ENCODE measurements at places on chromosomes 13 and 19.

DNA sequence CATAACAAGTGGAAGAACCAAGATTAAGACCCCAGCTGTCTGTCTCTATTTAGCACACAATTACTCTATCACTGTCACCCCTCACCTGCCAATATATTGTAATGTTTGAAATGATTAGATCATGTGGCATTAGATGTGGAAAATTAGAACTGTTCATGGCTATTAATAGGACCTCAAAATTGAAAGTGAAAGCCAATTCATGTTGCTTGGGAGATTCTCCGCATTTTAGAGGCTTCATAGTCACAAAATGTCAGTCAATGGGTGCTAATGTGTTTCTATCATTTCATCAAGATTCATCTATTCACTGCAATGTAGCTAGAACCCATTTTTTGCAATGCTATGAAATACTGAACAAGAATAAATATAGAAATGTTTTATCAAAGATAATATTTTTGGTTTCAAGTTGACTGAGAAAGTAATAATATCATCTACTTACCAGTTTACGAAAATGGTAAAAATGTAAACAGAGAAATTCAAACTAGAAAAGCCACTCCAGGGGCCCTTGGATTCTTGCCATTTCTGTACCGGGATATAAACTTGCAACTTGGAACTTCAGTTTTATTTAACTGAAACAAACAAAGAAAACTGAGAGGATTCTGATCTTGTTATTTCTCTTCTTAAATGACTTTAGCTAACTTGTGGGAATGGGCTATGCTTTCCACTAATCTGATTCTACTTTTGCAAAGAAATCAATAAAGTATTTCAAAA is 388.6 kb downstream of the DCT start:
- no peak for DNase-seq

DNA sequence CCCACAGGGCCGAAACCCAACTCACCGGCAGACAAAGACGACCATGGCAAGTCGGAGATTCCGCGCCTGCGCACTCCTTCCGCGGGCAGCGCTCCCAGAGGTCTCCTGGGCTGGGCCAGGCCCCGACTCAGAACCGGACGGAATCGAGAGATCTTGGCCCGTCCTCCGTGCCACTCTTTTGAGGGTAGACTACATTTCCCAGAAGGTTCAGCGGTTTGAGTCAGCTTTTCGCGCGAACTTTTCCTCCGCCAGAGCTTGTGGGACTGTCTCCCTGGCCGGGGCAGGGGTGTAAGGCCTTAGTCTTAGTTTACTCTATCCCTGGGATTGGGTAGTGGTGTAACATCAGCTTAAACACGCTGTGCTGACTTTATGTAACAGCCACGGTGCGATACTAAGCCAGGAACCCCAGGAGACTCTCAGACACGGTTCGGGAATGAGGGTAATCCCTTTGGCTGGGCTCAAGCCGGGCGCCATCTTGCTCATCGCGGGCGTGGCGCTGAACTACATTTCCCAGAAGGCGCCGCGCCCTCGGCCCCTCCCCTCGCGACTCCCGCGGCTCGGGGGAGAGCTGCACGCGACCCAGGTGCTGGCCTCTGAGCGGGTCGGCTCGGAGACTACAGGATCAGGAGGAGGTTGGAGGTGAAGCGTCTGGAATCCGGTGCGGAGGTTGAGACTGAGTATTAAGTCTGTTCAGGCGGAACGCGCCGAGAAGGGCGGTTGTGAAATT is at the start of gene ZNF260:
Gene ZNF260 (minus strand): TSS at position 78 of the 727 bp plus-strand sequence. CDS start 13,033 bp downstream, outside the sequence.
- peak; percentile 91 for DNase-seq

GRCh38 chr13:113863524-113864272 is at the start of gene GAS6:
Gene GAS6, minus strand, starts transcription at chr13:113864076. Its CDS starts 156 bp downstream, at chr13:113863920.
- DNase-seq: no peak

- DNase-seq: no peak
Measured at GRCh38 chr19:49335784-49336481, 727 bp downstream of the CD37 start.

DNA sequence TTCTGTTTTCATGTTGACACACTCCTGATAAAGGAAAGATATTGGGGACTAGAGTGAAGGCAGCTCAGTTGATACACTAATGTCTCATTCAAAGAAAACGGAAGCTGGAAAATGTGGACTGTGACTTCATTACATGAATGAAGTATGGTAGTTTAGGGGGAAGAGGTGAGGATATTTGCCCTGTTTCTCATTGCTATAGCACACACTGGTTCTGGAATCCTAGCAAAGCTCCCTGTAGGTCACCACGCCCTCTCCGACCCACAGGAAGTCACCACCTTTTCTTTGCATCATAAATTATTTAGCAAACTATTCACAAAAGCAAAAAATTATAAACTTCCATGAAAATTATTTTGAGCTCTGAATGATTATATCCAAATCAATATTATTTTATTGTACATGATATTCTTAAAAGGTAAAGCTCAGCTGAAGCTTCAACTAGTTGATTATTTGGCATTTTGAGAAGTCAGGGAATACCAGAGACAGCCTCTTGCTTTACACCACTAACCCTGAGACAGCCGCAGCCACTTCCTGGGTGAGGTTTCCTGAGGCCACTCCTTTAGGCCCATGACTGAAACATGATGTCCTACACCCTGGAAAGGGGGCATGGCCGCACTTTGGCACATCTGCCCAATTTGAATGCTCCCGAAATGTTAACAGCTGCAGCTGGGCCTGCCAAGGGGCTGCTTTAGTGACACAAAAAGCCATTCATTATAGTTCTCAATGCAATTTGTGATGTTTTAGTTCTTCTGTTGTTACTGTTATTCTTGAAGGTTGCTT is 50.0 kb upstream of the WDFY2 start:
- DNase-seq: peak; percentile 41

- no peak for DNase-seq
Measured at GRCh38 chr13:35865341-35866240, 265.6 kb downstream of the DCLK1 start.

- no peak for DNase-seq
Measured at GRCh38 chr19:39796000-39796498, 17.4 kb downstream of the LEUTX start.

DNA sequence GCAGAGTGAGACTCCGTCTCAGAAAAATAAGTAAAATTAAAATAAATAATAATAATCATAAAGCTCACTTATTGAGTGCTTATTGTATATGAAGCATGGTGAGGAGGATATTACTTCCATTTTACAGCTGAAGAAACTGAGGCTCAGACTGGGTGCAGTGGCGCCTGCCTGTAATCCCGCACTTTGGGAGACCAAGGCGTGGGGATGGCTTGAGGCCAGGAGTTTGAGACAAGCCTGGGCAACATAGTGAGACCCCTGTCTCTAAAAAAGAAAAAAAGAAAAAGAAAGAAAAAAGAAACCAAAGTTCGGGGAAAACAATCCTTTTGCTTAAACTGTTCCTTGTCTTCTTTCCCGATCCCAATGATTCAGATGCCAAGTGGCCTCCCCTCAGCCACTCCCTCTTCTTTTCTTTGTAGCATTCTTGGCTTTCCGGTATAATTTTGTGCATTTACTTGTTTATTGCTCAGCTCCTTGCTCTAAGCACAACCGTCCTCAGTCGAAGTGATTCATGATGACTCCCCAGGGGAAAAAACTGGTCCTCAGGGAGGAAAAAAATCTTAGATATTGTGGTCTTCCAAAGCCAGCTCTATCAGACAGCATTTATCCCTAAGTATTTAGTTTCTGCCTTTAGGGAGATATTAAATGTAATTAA is 965 bp upstream of the EIF3G start:
- no peak for DNase-seq

GRCh38 chr13:50401721-50402465 is 386.6 kb downstream of the KCNRG start:
- no peak for DNase-seq

DNA sequence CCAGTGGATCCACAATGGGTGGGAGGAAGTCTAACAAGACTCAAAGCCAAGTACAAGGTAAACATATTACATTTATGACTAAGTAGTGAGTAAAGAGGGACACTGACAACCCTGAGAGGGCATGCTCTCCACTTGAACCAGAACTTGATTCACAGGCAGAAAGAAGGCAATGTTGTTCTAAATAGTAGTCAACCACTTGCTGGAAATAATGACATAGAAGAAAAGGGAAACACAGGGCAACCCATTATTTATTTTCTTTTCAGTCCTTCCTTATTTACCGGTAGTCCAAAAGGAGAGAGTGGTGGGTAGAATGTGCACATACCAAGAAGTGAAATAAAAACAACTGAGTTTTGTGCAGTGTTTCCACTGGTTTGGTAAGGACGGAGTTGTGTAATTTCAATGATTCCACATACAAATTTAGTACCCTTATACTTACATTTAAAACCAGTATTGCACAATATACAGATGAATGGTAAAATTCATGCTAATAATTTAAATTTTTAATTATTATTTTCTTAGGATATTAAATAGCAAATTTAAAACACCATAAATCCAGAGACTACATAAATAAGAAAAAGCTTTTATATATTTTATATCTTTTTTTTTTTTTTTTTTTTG is 65.9 kb downstream of the ENOX1 start:
- no peak for DNase-seq

GRCh38 chr13:111130116-111130508 is 15.0 kb downstream of the ARHGEF7 start:
- DNase-seq: no peak

DNA sequence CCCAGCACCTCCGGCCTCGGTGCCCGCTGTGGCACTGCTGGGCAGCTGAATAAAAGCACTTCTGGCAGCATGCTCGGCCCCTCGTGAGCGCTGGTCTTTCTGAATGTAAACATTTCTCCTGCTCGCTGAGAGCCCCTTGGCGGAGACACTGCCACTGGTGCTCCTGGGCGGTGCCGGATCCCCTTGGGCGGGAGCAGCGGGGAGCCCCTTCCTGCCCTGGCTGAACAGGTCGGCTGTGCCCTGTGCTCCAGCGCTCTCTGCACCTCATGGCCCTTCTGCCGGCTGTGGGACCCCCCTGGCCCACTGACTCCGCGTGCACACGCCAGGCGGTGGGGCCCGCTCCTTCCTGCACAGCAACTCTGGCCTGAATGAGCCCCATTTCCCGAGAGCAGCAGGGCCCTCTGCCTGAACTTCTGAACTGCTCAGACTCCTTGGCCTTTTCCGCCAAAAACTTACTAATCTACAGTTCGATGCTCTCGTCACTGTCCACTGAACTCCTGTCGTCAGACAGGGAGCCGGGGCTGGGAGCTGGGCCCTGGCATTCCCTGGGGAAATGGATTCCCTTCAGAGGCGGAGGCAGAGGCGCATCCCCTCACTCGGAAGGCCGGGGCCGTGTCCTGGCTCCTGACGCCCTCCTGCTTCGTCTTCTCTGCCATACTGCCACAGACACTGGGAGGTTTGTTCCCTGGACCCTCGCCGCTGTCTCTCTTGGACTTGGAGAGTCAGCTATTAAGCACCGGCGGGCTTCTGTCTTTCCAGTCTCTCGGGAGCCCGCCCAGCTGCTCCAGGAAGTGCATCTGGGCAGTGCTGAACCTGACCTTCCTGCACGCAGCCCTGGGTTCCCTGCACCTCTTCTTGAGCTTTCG is 14.2 kb downstream of the RB1 start:
- DNase-seq: no peak

Measured in T-cell (primary cell).